ENCODE measurements at places on chromosomes 13 and 19.
A peak's percentile ranks its signal among the peaks of the same experiment; 100 is the strongest.

DNA sequence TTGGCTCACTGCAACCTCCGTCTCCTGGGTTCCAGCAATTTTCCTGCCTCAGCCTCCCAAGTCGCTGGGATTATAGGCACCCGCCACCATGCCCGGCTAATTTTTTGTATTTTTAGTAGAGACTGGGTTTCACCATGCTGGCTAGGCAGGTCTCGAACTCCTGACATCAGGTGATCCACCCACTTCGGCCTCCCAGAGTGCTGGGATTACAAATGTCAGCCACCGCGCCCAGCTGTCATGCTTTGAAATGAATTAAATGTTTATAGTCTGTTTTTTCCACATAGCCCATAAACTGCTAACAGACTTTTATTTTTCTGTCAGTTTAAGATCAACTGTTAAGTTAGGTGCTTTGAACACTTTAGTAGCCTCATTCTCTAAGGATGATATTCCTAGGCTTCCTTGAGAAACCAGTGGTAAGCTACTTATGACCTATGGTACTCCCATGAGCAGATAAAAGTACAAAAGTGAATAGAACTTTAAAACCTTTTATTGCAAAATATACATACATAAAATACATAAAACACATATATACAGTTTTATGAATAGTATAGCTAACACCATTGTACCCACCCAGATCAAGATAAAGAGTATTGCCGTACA lies 13.6 kb downstream of the TPP2 start:
- no peak for DNase-seq

DNA sequence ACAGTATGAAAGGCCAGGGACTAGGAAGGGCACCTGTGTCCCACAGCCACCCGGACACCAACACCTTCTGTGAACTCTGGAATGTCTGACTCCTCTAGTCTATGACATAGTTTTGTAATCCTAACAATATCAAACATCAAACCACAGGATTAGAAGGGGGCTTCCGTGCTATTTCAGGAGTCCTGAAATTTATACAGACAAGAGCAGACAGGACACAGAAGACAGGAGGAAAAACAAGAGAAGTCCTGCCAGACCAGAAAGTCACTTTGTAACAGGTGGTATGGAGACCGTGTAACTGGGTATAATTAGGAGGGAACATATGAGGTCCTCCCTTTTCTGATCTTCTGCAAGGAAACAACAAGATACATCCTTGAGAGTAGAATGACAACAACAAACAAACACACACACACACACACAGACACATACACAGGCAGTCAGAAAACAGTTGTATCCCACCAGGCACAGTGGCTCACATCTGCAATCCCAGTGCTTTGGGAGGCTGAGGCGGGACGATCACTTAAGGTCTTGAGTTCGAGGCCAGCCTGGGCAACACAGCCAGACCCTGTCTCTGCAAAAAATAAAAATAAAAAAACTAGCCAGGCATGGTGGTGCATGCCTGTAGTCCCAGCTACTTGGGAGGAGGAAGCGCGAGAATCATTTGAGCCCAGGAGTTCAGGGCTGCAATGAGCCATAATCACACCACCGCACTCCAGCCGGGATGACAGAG lies 13.1 kb downstream of the INSR start:
- no peak for DNase-seq

DNA sequence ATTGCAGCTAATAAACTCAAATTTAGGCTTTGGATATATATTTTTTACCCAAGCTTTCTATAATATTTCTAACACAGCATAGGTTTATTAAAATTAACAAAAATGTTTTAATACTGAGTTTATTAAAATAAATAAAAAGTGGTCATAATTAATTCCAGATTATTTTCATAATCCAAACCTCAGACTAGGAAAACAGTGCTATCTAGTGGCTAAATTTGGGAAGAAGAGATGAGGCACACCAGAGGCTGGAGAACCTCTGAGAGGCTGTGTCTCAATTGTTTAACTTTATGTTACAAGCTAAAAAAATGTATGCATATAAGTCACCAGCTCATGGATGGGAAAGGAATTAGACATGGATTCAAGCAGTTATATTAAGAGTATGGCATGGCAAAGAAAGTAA lies 392.5 kb downstream of the DIAPH3 start:
- DNase-seq, result no peak

DNA sequence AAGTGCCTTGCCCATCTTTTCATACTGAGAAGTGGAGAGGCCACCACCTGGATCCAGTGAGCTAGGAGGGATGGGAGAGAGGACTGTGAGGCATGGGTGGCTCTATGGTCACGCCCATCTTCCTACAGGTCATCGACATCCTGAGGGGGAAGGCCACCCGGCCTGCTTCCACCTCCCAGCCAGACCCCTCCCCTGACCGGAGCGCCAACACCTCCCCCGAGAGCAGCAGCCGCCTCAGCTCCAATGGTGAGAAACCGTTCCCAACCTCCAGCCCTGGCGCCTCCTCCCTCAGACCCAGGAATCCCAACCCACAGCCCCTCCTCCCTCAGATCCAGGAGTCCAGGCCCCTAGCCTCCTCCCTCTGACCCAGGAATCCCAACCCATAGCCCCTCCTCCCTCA lies 10.1 kb downstream of the BCL3 start:
- DNase-seq, result no peak

GRCh38 chr13:87274209-87274819 lies 396.9 kb upstream of the SLITRK5 start:
- DNase-seq, result peak; percentile 1

- no peak for DNase-seq
These were observed 11.8 kb downstream of the HTR2A start for GRCh38 chr13:46885018-46885417.

GRCh38 chr19:40584007-40584406 lies 7.3 kb downstream of the SHKBP1 start:
- DNase-seq, result no peak

- no peak for DNase-seq
These were observed 1247.3 kb downstream of the SLITRK1 start for GRCh38 chr13:82634946-82635345.

DNA sequence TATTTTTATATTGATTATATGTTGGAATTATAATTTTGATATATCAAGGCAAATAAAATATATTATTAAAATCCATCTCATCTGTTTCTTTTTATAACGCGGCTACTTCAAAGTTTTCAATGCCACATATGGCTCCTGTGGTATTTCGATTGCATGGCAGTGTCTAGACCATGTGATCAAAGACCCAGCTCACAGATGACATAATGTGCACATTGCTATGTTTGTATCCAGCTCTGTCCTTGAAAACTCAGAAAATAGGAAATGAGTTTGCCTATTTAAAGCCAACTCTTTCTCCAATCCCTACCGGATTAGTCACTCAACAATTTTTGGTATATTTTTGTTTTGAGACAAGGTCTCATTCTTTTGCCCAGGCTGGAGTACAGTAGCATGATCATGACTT lies 26.2 kb downstream of the TMTC4 start:
- DNase-seq, result no peak

DNA sequence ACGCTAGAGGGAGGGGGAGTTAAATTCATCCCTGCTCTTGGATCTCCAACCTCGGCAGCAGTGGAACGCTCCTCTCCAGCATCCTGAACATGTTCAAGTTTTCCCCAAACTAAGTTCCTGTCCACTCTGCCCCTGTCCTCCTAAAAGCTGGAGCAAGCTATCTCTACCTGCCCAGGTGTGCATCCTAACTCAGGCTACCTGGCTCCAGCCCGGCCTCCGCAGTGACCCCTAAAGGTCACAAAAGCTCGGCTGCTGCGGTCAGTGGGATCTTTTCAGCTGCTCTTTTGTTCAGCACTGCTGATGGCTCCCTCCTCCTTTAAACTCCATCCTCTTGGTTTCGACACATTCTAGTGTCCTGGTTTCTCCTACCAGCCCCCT lies 1.4 kb downstream of the DCUN1D2 start:
- no peak for DNase-seq

DNA sequence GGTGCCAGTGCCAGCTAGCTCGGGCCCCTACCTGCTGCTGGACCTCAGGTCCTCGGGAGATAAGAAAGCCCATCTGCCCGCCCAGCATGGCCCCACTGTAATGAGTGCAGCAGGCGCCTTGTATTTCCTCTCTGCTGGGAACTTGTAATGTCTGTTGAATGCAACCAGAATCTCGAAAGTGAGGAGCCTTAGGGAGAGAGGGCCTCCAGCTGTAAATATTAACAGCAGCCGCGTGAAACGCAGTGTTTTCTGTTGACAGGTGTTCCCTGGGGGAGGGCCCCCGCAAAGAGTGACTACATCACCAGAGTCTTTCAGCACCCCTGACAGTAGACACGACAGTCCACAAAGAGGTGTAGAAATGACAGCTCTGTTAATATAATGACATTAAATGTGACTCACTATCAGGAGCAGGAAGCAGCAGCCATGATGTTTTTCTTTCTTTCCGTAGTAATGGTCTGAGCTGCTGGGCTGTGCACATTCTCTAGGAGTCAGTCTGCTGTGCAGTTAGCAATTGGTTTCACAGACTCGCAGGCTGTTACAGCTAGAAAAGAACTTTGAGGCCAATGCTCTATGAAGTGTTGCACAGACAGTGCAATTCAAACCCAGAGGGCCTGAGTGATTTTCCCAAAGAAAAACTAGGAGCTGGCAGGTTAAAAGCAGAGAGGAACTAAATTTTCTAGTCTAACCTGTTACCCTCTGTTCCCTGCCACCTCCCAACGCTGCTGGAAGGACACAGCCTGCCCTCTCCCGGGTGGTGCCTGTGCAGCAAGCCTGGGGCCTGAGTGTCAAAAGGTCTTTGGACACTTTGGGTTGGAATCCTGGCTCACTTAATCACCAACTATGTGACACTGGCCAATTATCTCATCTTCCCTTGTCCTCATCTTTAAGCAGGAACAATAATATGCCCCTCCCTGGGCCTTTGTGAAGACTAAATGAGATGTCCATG lies 58.6 kb upstream of the WASF3 start:
- no peak for DNase-seq

GRCh38 chr19:46383846-46384245 lies 29.5 kb downstream of the CCDC8 start:
- no peak for DNase-seq

DNA sequence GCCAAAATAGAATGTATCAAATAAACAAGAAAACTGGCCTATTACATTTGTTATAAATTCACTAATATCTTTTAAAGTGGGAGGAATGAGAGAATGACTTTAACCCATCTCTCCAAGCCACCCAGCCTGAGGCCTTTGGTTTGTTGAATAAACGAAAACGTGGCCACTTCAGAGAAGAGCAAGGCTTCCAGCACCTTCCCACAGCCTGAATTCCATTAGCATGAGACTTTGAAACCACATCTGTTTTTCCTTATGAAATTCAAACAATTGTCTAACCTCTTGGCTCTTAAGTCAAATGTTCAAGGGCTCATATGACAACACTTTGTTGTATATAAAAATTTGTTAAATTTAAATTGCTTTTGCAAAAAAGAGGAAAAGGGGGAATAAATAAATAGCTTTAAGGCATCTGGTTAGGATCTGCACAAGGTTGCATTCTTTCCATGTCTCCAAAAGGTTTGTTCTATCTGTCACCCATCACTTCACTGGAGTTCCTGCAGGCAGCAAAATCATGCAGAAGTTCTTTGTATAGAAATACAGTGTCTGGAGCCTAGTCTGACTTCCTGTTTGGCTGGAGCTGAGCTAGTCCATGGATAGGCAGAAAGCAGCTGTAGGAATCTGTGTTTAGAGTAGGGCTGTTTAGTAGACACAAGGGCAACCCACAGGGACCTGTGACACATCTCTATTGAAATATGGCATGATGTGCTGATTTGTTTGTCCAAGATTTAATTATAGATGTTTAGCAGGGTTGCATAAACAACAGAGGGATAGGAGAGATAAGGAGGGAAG lies 502.3 kb downstream of the KCTD12 start:
- DNase-seq, result no peak

DNA sequence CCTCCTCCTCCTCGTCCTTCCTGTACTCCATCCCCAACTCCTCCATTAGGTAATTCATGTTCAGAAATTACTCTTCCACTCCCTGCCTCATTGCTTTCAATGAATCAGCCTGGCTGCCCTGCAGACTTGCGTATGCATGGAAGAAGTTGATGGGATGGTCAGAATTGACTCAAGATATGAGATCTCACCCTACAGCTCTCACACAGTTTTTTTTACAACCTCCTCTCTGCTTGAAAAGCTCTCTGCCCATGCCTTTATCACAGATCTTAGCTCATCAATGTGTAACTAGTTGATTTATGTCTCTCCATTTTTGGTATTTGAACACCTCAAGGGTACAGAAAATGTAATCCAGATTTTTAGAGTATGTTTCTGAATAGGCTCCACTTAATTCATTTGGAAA lies 506.9 kb downstream of the TBC1D4 start:
- DNase-seq, result no peak

- DNase-seq, result no peak
These were observed 336.1 kb downstream of the DNAJC15 start for GRCh38 chr13:43359536-43359935.

DNA sequence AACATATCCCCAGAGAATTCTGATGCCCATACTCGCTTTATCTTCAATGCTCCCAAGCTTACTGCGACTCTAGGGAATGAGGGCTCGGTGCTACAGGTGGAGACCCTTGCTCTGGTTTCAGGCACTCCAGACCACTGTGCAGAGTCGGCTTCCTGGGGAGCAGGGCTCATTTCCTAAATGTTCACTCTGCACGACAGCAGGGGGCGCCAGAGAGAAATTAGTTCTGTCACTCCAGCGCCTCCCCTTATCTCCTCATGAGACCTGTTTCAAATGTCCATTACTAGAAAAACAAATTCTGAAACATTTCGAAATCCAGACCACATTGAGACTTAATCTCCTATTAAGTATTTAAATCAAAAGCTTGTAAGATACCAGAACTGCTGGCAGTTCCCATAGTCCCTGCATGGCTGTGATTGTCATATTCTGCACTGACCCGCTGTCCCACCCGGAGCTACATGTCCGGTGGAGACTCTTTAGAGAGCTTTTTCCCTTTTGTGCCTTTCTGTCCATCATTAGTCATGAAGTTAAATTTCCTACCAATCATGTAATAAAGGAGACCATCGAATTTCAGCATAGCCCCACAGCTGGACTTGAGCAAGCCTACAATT lies 22.4 kb downstream of the EPSTI1 start:
- DNase-seq, result peak; percentile 32

- DNase-seq, result no peak
These were observed 2.3 kb downstream of the PODNL1 start for GRCh38 chr19:13935765-13936510.

- no peak for DNase-seq
These were observed 55.0 kb downstream of the EFNB2 start for GRCh38 chr13:106480351-106480910.

DNA sequence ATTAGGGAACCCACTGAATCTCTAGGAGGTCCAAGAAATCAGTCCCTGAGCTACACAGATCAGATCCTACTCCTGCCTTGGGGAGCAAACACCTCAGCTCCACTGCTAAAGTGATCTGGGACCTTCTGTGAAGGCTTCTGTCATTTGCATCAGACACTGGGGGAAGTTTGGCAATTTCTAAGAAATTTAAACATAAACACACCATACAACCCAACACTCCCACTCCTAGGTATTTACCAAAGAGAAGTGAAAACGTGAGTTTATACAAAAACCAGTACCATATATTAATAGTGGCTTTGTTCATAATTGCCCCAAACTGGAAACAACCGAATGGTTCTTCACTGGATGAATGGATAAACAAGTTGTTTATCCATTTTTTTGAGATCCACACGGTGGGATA lies 7.3 kb upstream of the TYROBP start:
- DNase-seq, result no peak

Data from H54 (cell line).